Stimulated activated CD4-positive, alpha-beta T cell treated with anti-CD3 and anti-CD28 coated beads, Interleukin-15, amount 100 ng/mL, for 1 hour (primary cell): ENCODE measurements at places on chromosomes 11 and 22.

DNA sequence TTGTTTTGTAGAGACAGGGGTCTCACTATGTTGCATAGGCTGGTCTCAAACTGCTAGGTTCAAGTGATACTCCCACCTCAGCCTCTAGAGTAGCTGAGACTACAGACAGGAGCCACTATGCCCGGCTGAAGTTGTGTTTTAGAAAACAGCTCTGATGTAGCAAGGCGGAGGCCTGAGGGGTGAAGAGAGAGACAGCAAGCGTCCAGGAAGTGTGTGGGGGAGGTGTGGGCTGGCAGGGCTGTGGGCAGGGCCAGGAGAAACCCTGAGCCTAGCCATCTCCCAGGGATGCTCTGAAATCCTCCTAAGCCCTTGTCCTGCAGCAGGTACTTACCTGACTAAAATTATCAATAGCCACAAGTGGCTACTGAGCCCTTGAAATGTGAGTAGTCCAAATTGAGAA is 16.1 kb upstream of the RPS3 start:
- no peak for DNase-seq

DNA sequence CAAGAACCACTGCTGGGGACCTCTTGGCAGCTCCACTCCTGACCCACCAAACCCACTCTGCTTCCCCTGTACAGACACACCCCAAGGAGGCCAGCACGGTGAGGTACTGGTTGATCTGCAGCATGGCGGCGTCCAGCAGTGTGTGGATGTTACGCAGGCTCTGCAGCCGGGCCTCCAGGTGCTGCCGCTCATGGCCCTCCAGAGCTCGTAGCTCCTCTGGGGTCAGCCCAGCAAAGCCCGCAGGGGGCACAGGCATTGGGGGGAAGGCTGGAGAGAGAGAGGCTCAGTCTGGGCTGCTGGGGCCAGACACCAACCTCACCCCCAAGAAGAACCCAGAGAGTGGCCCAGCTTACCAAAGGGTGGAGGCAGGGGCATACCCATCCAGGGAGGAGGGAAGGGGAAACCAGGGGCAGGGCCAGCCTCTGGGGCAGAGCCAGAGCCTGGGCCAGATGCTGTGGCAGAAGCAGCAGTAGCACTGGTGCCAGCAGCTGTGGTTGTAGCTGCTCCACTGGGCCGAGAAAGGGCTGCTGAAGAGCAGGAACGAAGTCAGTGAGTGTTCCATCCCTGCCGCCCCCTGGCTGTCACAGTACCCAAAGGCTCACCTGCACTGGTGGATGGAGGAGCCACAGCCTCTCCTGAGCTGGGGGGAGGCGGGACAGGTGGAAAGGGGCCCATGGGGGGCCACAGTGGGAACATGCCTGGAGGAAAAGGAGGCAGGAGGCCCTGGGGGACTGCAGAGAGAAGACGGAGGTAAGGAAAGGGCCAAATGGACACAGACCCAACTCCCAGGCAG is 4.5 kb downstream of the SYVN1 start:
- no peak for DNase-seq

- no peak for DNase-seq
Measured at GRCh38 chr11:58511636-58512035, 3.7 kb upstream of the OR5B21 start.

DNA sequence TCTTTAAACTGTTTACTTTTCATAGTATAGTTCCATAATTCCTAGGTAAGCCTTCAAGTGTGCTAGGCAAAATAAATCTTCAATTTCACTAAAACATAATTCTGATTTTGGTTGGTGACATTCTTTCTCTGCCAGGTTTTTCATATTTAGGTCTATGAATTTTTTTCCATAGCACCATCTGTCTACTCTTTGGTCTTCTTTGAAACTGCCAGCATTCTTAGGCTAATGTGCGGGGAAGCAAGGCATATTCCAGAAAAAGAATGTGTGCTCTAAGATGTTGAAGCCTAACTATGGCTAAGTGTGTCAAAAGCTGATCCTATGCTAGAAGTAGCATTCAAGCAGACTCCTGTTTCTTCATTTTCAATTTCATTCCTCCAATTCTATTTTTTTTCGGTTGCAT is 213.9 kb upstream of the C11orf87 start:
- no peak for DNase-seq

DNA sequence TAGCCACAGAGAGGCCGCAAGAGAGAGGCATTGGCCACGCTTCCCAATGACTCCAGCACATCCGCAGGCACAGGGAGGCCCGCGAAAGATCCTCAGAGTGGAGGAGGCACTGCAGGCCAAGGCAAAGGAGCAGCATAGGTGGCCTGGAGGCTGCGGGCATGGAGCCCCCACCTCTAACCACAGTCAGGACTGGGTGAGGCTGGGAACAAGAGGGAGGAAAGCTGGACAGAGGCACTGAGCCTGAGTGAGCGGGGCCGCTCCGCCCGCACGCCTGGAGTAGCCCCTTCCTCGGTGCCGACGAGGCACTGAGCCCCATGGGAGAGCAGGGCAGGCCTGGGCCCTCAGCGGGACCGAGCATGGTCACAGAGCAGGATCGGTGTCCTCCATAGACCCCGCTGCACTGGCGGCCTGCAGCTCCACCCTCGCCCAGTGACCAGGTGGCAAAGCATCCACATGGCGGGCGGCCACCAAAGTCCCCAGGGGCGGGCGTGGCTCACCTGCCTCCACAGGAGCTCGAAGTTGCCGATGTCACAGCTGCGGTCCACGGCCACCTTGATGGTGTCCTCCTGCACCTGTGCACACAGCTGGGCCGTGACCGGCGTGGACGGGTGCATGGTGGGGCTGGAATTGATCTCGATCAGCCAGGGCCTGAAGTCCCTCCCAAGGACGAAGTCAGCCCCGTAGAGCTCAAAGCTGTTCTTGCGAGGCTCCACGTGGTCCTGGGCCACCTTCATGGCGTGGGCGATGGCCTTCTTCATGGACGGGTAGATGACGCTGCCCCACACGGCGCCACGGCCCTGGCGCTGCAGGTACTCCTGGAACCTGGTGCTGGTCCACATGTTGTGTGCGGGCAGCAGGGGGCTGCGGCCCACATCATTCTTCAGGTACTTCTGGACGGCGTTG is 18.9 kb upstream of the IL17REL start:
- no peak for DNase-seq
